Gastrocnemius medialis (tissue), 4 donors: ENCODE measurements at places on chromosomes 11 and 22.

- no peak for DNase-seq
Observed at GRCh38 chr22:18071968-18072310, 5.9 kb upstream of the PEX26 start.

- DNase-seq, result no peak
Observed at GRCh38 chr11:115916608-115917007, 412.4 kb upstream of the CADM1 start.

DNA sequence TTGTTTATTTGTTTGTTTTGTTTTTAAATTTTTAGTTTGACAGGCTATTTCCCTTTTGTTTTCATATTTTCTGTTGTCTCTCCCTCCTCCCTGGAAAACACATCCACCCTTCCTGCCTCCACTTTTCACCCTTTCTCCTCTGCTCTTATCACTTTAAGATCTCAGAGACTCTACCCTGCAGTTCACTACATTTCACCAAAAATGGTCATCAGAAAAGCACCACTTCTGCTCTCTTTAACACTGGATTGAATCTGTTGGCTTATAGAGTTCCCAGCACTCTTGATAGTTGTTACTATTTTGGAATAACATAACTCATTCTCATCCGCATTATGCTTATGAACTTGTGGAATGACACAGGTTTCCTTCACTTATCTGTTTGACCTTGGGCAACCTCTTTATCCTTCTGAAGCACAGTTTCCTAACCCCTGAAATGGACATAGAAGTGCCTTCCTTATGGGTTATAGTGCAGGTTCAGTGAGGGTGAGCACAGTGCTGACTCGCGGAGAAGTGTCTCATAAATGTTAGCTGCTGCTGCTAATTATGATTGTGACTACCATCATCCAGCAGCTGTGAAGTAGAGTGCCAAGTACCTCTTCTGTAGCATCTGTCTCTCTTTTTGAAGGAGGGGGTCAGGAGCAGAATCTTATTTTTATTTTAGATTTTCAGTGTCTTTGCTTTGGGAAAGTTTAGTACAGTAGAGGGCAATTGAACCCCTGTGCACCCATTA is 15.0 kb downstream of the TEAD1 start:
- no peak for DNase-seq

GRCh38 chr11:859394-860131 is 16.9 kb downstream of the TSPAN4 start:
- no peak for DNase-seq

DNA sequence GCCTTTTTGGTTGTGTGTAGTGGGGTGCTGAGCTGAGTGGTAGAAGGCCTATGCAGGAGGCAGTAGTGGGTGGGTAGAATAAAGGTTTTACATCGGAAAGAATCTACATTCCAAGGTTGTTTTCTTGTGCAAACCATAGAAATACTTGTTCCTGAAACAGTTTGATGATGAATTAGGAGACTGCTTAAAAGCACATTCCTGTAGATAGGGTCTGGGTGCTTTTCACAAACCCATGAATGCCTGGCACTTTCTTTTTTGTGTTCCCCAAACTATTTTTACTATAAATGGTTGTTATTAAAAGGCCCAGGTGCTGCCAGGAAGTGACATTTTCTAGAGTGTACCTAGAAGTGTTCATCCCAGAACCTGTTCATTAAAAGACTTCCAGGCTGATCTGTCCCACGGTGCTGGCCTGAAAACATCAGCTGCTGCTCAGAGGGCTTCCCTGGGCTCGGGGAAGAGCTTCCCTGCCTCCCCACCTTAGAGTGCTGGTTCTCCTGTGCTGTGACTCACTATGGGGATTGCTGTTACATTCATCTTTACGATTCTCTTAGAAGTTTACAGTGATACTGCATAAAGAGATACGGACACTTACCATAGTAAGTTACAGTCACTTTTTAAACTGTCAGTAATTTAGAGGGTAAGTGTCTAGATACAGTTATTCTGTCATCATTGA is 27.9 kb downstream of the PPFIA1 start:
- DNase-seq, result no peak
